ENCODE measurements at places on chromosomes 4 and X. TPM values are rescaled to one million over a fixed set of nuclear protein-coding genes. Genes with fewer than 3 reads are reported as not detected.

DNA sequence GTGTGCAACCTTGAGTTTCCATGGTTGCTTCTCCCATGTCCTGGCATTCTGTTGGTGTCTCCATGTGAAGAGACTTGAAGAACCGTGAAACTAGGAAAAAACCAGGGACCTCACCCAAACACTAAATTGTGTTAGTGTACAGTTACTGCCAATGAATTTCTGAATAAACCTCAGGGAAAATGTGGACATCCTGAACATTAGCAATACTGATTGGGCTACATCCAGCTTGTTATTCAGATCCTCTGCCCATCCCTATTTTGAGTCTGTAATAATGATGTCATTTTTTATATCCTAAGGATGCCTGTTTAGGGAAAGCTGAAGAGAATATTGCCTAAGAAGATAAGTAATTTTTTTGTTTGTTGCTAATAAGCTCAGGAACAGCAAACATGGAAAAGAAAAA lies 262.7 kb downstream of the TMA16 start:
- no peak for DNase-seq

DNA sequence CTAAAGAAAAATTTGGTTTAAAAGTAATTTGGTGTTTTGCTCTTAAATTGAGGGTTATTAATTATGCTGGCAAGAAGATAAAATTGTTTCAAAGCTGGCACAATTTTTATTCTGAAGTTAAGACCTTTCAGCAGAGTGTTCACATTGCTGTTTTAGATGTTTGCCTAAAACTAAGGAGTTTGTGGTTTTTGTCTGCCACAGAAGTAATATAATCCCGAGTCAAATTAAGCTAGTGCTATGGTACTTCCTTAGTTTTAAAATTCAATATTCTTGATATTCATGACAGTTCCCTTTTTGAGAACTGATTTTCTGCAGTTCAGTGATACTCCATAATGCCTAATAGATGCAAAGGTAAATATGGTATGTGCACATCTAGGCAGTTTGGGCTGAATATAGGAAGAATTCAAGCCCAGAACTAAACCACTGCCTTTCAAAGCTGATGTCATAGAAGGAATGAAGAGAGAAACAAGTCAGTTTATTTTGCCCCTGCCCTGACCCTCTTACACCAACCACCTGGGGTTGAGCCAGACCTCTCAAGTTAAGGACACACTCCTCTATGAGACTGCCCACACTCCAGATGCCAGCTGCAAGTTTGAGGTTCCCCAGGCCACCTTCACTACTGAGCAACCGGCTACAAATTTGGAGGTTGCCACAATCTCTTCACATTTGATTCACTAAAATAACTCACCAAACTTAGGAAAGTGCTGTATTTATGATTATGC lies 32.1 kb upstream of the VEGFC start:
- DNase-seq: no peak

- no peak for DNase-seq
Observed at GRCh38 chr4:15652841-15653240, 2.3 kb downstream of the FBXL5 start.

- peak; percentile 44 for DNase-seq
Observed at GRCh38 chrX:10108288-10108687, 48.5 kb upstream of the CLCN4 start.

DNA sequence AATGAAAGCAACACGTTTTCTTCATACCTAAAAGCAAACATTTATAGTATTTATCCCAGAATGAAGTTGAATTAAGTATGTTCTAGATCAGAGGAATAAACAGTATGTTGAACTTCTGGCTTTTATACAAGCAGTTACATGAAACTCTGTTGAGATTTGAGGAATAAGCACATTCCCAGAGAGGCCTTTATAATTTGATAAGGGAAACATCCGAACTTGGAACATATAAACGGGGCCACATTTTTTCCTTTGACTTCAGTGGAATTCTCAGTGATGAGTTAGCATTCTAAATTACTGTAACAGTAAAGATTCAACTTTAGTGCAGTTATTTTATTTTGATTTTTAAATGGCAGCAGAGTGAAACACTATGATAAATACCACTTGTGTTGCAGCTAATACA lies 119.5 kb downstream of the GLRA3 start:
- no peak for DNase-seq

- no peak for DNase-seq
Observed at GRCh38 chr4:175944126-175944910, 121.3 kb upstream of the WDR17 start.

DNA sequence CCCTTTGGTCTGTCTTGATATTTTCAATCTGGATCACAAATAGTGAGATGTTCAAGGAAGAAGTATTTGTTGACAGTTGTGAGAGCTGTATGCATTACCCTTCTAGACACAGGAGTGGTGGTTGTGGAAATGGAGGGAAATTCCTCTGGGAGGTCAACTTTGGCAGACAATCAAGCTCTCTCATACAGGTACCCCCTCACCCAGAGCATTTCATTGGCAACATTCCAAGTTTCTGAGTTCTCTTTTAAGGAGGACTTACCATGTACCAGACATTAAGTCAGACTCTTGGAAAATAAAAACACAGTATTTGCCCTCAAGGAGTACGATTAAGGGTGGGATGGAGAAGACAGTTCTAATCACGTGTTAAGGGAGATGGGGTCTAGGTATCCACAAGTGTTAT lies 45.3 kb downstream of the KLHL15 start:
- no peak for DNase-seq

The NUDT6 gene
- total RNA-seq: 4.2 TPM

Measured in mammary epithelial cell (primary cell).